ENCODE measurements at places on chromosomes 4 and X.

GRCh38 chr4:141352331-141352730 is 131.6 kb downstream of the ZNF330 start:
- no peak for DNase-seq

DNA sequence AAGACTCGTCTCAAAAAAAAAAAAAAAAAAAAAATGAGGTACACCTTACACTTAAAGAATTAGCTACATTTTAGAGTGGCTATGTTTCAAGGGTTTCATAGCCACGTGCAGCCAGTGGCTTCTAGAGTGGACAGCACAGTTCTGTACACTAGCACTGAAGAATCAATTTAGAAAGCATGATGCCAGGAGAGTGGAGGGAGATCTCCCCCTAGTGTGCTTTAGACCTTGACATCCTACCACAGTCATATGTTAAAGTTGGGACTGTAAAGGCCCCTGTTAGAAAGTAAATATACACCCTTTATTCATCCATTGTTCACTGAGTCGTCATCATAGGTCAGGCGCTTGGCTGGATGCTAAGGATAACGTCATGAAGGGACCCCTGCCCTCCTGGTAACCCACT is 179.4 kb downstream of the QDPR start:
- DNase-seq = no peak

- DNase-seq = no peak
Observed at GRCh38 chr4:182263562-182263961, 20.4 kb downstream of the TENM3 start.

DNA sequence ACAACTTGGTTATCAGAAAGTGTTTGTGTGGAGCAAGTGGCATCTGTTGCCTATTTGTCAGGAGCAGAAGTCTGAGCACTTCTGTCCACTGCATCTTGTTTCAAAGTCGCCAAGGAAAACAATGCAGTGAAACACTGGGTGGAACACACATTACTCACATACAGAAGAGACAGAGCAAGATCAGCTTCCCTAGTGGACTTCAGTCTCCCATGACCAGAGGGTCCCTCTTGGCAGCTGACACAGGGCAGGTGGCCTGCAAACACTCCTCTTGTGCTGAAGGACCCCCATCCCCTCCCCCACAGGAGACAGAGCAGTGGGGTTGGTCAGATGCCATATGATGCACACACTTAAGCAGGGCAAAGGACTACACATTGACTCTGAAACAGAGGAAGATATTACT is 3.6 kb upstream of the BBS12 start:
- no peak for DNase-seq

GRCh38 chrX:78748846-78749245 is 1.3 kb downstream of the LPAR4 start:
- no peak for DNase-seq

DNA sequence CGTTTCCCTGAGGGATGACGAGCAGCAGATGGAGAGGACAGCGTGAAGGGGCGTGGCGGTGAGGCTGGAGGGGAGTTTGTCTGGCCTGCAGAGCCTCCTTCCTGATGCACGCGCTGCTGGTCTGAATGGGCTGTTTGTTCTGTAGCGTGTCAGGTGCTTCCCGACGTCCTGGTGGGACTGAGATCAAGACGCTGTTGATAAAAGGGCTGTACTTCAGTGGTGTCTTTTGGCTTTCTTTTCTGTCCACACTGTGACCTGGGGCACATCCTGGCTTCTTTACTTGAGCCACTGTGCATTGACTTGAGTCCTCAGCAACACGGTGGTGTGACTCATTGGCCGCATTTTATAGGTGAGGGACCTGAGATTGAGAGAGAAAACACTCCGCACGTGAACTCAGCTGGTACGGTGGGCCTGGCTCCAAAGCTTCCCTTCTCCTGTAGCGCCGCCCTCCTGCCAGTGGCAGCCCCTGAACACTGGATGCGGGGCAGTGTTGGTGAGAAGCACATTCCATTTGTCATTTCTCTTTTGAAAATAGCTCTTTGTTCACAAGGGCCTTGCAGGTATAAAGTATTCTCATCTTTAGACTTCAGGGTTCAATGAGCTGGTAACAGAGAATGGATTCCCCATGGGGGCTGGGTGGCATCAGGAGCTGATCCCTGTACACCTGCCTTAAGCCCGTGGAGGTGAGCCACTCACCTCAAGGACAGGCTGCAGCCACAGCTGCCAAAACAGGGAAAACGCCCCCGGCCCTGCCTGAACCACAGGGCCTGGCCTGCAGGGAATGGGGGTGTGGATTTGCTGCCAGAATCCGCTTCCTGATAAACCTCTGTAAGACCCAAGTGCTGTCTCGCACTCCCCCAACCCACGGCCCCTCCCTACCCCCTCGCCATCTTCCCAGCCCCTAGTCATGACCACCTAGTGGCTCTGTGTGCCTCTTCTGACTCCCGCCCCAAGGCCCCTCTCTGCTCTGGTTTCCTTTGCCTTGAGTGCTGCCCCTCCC is 29.2 kb downstream of the NSG1 start:
- no peak for DNase-seq

- no peak for DNase-seq
Observed at GRCh38 chr4:14659286-14659685, 343.0 kb upstream of the CPEB2 start.

DNA sequence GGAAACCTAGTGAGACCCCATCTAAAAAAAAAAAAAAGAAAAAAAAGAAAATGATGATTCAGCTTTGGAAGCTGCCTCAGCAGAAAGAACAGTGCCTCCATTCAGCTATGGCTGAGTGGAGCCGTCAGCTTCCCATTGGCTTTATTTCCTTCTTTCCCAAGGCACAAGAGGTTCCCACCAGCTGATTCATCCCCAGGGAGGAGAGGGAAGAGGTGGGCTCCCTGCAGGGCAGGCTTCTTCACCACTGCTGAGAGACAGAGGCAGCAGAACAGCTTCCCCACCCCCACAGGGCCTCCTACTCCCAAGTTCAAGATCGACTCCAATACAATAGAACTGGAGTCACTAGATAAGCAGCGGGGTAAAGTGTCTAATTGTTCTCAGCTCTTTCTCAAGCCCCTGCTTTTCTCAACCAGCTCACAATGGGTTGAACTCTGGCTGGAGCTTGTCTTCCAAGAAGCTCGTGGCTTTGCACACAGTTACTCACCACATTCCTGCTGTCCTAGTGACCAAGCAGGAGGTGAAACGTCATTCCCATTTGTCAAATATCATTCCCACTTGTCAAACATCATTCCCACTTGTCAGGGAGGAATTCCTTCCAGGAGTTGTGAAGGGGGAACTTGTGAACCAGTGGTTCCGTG is 47.8 kb downstream of the FHDC1 start:
- no peak for DNase-seq

DNA sequence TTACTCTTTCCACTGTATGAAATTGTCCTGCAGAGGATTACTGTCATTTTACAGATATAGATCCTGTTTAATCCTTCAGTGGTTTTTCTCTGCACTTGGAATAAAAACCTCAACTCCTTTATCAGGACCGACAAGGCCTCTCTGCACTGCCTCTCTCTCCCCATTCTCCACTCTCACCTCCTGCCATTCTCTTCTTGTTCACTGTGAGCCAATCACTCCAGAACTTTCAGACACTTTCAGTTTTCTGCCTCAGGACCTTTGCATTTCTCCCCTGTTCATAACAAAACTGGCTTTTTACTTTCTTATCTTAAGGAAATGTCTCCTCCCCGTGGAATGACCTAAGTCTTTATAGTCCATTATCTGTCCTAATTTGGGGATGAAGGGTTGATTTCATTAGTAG is 137.3 kb downstream of the ELOVL6 start:
- no peak for DNase-seq

- DNase-seq = no peak
Observed at GRCh38 chr4:10061650-10062415, 40.5 kb upstream of the SLC2A9 start.

GRCh38 chr4:686413-687040 is 2.4 kb downstream of the SLC49A3 start:
- DNase-seq = peak; percentile 7

- no peak for DNase-seq
Observed at GRCh38 chr4:138542191-138542776, 300.1 kb upstream of the SLC7A11 start.

DNA sequence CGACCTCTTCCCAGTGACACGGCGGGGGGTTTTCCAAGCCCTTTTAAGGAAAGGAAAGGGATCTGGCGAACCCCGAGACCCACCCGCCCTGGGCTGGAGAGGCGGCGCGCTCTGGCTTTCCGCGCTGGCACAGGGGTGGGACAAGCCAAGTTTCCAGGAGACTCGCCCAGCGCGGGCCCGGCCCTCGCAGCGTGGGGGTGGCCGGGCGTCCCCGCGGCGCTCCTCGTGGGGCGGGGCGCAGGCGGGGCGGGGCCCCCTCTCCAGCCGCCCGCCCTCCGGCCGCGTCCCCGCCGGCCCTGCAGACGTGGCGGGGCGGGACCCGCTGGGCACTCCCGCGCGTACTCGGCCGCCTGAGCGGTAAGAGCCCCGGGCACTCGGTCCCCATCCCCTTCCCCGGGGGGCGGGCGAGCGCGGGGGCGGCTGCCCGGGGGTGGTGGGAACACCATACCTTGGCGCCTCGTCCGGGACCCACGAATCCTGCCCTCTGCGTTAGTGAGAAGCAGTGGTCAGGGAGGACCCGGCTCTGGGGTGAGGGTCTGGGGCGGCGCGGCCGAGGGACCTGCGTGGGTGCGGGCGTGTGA is at the start of gene FAM114A1:
Gene FAM114A1, plus strand, starts transcription at position 329 of the 581 bp plus-strand sequence. CDS start 10,273 bp downstream, outside the sequence.
- DNase-seq = peak; percentile 29

- no peak for DNase-seq
Observed at GRCh38 chr4:181860668-181861067, 382.5 kb upstream of the TENM3 start.

DNA sequence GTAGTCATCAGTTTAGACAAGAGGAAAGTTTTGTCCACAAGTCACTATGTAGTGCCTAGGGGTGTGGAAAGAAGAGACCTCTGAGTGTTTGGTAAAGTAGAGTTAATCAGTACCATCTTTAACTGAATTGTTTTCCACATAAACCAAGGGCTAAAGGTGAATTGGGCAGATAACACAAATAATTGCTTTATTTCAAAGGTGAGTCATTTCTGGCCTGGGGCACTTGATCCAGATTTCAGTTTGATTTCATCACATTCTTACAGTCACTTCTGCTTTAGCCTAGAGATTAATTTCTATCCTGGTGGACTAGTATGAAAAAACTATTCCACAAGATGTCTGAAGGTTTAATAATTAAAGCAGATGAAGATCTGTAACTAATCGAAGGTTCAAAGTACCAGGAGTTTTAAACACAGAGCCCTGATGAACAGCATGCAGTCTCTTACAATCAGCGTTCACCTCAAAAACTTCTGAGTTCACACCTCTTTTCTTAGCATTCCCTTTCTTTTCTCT is 74.5 kb upstream of the BOD1L1 start:
- DNase-seq = no peak

- no peak for DNase-seq
Observed at GRCh38 chr4:2286904-2287593, 25.1 kb upstream of the MXD4 start.

- no peak for DNase-seq
Observed at GRCh38 chr4:69727926-69728325, 32.5 kb downstream of the SULT1B1 start.

DNA sequence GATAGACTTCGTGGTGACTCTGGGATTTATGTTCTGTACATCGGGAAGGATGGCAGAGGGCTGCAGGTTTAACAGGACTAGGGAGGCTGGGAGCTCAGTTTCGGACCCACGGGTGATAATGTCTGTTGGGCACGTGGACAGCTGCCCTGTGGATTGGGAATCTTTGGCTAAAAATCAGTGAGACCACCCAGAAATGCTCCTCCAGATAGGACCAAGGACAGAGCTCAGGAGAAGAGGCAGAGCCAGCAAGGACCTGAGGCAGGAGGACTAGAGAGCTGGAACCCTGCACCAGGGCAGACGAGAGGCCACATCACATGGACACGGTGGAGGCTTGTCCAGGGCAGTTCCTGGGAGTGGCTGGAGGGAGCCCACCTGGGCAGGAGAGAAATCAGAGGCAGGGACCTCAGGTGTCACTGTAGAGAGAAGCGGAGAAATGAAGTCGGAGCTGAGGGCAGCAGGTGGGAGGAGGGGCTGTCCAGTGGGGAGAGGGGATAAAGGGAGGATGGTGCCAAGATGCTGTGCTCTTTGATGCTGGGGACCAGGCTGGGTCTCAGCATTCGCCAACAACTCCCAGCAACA is 79.2 kb downstream of the CPZ start:
- no peak for DNase-seq

DNA sequence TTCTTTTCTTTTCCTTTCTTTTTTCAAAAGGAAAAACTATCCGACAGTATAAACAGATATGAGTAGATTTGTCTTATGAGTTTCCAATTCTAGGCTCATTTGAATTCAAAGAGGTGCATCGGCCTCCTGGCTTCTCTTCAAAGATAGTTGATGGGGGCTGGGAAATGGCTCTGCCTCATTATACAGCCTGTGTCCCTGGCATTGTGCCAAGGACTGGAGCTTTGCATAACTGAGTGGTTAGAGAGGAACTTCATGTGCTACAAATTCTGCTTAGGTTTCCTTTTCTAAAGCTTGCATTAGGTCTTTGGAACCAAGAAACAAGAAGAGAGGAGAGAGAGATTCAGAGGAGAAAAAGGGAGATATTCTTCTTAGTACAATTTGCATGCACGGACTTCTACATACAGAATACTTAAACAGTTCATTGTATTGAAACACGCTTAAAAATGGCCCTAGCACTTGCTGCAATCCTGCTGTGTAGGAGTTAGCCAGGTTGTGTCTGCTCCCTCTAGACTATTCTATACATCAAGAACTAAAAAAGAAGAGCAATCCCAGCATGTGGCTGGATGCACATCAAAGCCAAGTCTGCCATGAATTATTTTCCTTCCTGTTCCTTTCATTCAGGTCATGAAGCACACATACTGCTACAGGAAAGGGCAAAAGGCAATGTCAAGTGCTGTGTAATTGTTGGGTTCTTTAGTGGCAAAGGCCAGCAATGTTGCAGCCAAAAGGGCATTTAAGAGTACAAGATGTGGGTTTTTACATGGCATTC is 70.9 kb downstream of the INTS12 start:
- no peak for DNase-seq

DNA sequence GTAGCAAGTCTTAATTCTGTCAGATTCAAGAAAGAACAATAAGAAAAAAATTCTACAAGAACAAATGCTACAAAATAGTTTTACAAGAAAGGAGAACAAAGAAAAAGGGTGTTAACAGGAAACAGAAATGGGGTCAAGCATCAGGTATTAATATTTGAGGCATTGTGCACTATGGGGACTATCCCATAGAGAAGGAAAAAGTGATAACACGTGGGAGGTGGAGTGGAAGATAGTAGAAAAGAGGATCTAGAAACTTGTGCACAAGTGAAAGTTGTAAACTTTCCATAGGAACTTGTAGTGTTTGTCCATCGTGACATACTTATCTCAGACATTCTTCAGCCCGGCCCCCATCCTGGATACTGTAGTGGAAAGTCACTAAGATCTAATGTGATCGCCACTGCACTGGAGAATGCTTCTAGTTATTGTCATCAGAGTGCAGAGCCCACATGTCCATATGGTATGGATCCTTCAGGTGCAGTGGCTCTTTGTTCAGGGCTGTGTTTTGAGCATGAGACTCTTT is 15.4 kb upstream of the NFXL1 start:
- no peak for DNase-seq
